Transverse colon (tissue), 4 donors: ENCODE measurements at places on chromosomes 7 and 10. TPM values are rescaled to one million over a fixed set of nuclear protein-coding genes. Genes with fewer than 3 reads are reported as not detected.

NAT16 gene
- total RNA-seq, result not detected

GRCh38 chr7:17681965-17682364, 258.3 kb downstream of the SNX13 start:
- H3K4me3 ChIP-seq, result no peak overlapping the region
- H3K27me3 ChIP-seq, result no peaks in the 10 kb centered on the region
- no peak for DNase-seq
- no peak overlapping the region for H3K27ac ChIP-seq
- no peaks in the 10 kb centered on the region for H3K4me1 ChIP-seq

PTCD1 gene
- total RNA-seq, result 38.2 TPM

EPDR1 gene
- 22.9 TPM for total RNA-seq

UNC5B gene
- total RNA-seq, result 51.3 TPM

GRCh38 chr10:35306852-35307251, 29.5 kb upstream of the CCNY start:
- H3K4me1 ChIP-seq, result no peaks in the 10 kb centered on the region
- no peak overlapping the region for H3K4me3 ChIP-seq
